Activated naive CD4-positive, alpha-beta T cell treated with anti-CD3 and anti-CD28 coated beads for 36 hours (primary cell): ENCODE measurements at places on chromosomes 1 and 21.

DNA sequence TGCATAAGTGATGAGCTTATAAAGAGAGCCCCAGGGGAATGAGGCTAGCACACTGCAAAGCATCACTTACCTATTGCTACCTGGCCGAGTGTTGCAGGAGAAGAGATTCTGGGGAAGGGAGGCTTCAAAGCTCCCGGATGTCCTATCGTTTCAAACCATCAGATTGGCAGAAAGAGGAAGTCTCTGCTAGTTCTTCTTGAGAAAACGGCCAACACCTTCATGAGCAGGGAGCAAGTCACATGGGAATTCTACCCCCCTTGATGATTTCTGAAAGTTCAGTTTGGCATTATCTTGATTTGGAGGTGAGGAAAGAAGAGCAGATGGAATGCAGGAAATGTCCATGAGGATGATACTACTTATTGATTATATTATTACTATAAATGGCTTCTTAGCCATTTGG lies 16.2 kb downstream of the SYF2 start:
- no peak for DNase-seq

- DNase-seq, result peak; percentile 59
These were observed 96.9 kb upstream of the AKT3 start for GRCh38 chr1:243946946-243947345.

GRCh38 chr1:153525088-153525728 lies 10.6 kb downstream of the S100A6 start:
- no peak for DNase-seq

DNA sequence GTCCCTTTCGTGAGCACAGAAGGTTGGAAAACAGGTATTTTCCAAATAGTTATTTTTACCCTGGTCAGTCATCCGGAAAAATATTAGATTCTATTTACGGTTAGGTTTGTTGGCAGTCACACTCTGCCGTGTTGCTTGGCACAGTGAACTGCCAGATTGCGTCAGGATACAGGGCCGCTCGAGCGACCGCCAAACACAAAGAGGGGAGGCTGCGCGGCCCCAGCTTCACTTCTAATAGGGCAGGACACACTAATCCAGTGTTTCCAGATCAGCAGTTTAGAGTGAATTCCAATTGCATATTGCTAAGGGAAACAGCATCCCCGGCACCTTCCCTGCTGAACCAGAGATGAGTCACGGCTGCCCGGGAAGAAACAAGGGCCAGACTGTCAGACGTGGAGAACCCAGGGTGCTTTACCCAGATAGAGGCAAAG lies 22.9 kb downstream of the UMODL1 start:
- DNase-seq, result no peak

GRCh38 chr1:172380441-172381244 lies 39.8 kb upstream of the C1orf105 start:
- DNase-seq, result peak; percentile 68

DNA sequence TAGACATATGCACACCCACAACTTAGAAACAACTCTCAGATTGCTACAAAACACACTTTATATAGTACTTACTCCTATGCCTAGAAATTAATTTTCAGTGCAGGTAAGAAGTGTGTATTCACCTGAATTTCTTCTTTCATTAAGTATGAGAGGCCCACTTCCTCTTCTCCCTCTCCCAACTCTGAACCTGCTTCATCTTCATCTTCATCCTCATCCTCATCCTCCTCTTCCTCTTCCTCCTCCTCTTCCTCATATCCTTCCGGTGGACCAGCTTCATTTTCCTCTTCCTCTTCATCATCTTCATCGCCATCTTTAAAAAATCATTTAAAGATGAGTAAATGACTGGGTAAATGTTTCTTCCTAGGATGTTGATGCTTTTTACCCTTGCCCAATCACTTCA lies 9.4 kb downstream of the ANP32E start:
- no peak for DNase-seq

DNA sequence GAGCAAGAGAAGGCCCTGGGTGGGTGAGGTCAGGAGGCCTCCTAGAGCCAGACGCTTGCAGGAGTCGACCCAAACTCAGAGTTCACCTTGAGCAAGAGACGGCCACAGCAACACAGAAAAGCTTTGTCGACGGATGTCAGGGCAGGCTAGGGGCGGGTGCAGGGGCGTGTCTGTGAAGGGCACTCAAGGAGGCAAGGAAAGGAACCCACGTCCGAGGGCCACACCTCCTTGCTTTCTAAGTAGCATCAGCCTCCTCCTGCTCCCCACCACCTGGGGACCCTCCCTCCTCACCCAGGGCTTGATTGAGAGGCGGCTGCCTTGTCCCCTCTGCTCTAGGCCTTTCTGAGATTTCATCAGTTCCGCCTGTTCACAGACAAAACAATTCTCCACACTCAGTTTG lies 92.1 kb downstream of the OMA1 start:
- DNase-seq, result no peak

GRCh38 chr21:22871692-22872091 lies 1873.5 kb downstream of the NCAM2 start:
- DNase-seq, result no peak

- DNase-seq, result peak; percentile 71
These were observed 7.9 kb upstream of the EDN2 start for GRCh38 chr1:41492341-41492848.

DNA sequence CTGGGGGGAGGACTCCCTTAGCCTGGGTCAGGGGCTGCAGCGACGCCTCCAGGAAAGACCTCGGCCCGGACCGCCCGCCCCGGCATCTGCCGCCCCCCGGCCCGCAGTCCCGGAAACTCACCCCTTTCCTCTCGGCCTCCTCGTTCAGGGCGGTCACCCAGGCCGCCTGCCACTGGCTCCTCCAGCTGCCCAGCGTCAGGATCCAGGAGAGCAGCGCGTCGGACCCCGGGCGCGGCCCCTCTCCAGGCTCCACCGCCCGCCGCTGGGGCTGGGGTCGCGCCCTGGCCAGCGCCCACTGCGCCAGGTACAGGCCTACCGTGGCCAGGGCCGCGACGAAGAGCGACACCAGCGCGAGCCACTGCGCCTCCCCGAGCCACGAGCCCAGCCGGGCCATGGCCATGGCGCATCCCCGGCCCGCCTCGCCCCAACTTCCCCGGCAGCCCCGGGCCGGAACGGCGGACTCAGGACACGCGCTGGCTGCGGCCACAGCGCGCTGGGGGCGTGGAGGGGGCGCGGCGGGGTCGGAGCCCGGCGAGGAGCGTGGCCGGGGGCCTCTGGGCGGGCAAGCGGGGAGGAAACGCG lies 478 bp downstream of the C2CD2 start:
- DNase-seq, result no peak

DNA sequence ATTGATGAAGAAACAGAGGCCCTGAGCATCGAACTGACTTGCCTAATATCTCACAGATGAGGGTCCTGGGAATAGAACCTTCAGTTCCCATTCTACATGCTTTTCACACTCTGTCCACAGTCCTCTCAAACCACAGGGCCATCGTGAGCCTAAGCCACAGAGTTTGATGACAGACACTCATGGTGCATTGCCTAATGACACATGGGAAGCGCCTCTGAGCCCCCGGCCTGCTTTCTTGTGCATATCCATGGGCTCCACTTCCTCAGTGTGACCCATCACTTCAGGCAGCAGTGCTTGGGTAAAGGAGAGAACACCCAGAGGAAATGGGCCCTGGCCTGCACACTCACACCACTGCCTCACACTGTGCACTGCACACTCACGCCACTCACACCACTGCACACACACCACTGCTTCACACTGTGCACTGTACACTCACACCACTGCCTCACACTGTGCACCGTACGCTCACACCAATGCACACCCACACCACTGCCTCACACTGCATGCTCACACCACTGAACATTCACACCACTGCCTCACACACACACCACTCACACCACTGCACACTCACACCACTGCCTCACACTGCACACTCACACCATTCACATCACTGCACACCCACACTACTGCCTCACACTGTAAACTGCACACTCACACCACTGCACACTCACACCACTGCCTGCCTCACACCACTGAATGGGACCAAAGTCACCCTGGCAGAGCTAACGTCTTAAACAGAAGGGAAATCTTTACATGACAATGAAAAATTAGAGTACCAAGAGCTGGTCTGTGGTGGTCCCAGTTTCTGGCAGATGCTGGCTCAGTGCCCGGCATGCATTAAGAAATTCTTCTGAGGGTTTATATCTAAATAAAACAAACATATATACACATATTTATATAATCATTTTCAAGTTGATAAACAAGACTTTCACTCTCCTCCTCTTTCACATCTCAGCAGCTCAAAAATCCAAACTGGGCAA lies 53.0 kb downstream of the KANK4 start:
- DNase-seq, result no peak

GRCh38 chr1:14168326-14169063 lies 430.0 kb upstream of the KAZN start:
- no peak for DNase-seq

GRCh38 chr1:172109359-172109758 lies 268.1 kb downstream of the DNM3 start:
- no peak for DNase-seq

GRCh38 chr21:23936224-23936623 lies 1671.1 kb downstream of the MRPL39 start:
- peak; percentile 10 for DNase-seq

- DNase-seq, result no peak
These were observed 102.4 kb downstream of the CACHD1 start for GRCh38 chr1:64572222-64572900.

DNA sequence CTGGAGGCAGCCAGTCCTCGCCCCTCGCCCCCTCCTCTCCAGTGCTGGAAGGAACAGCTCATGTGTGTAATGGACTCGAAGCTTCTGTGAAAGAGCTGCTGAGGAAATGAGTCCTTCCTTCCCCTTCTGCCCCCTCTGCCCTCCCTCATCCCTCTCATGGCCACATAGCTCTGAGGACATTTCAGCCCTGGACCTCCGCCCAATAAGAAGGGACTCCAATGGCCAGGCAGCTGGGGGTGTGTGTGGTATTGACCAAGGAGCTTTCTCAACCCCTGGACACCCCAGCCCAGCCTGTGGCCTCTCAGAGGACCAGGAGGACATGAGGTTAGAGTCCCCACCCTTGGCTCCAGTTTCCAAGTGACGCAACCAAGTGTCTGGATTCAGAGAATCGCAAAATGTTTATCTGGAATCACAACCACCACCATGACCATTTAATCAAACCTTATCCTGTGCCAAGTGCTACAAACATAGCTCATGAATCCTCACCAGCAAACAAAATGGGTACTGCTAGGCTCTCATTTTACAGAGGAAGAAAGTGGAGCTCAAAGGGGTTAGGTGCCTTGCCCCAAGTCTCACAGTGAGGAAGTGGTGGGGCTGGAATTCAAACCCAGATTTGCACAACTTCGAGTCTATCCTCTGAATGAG lies 47.8 kb upstream of the ECE1 start:
- DNase-seq, result peak; percentile 40
